ENCODE measurements at places on chromosomes 1 and 21. TPM values are rescaled to one million over a fixed set of nuclear protein-coding genes. Genes with fewer than 3 reads are reported as not detected.

- no peak overlapping the region for H3K27ac ChIP-seq
- DNase-seq, result no peak
- H3K4me1 ChIP-seq, result peaks cover 10% of the 10 kb centered on the region
- H3K36me3 ChIP-seq, result no peaks in the 10 kb centered on the region
These were observed 1.1 kb upstream of the SLC27A3 start for GRCh38 chr1:153774026-153774595.

DNA sequence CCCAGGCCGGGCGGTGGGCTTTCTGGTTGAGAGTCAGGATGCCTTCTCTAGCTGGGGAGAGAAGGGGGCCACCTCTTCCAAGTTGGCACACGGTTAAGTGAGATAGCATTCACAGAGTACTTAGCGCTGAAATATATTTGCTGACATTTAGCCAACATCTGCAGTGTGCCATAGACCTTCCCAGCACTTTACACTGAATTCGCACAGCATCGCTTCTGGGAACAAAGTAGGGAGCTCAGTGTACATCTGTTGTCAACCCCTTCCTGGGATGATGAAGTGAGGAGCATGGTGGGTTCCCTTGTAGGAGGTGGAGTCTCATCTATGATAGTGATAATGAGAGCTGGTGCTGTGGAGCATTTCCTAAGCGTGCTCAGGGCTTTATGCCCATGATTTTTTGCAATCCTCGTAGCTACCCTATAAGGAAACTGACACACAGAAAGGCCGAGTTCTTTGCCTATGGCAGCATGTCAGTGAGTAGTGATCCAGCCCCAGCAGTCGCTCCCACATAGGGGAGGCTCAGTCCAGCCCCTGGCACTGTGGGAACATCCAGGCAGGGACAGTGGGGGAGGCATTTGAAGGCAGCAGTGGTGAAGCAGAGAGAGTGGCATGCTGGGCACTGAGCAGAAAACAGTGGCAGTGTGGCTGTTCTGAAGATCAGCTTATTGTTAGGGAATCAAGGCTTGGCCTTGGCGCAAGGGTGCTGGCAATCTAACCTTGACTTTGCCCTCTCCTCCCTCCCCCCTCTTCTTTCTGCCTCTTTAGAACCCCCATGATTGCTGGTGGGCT lies 176.2 kb downstream of the PGBD5 start:
- no peaks in the 10 kb centered on the region for H3K27me3 ChIP-seq
- DNase-seq, result no peak
- H3K4me1 ChIP-seq, result peaks cover 38% of the 10 kb centered on the region
- no peaks in the 10 kb centered on the region for H3K36me3 ChIP-seq

DNA sequence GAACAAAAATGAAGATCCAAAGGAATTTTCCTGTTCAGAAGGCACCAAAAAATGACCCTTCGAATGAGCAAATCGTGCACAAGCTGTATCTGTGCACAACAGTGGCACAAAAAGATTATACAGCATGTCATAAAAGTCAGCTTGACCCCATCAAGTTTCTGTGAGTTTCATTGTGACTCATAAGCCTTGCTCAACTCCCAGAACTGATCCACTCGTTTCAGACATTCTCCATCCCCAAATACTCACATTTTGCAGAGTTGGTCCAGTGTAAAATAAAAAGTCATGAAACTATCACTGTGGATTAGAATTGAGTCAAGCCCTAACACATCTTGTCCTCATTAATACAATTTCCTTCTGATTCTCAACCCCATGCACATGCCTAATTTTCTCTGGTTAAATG lies 174.7 kb upstream of the PKN2 start:
- H3K27me3 ChIP-seq, result no peaks in the 10 kb centered on the region
- no peak for DNase-seq
- no peaks in the 10 kb centered on the region for H3K4me1 ChIP-seq
- no peak overlapping the region for H3K27ac ChIP-seq
- H3K4me3 ChIP-seq, result no peak overlapping the region

GRCh38 chr1:160705742-160706141 lies 5.9 kb downstream of the CD48 start:
- no peak overlapping the region for H3K4me3 ChIP-seq
- H3K4me1 ChIP-seq, result peaks cover 12% of the 10 kb centered on the region
- H3K36me3 ChIP-seq, result no peaks in the 10 kb centered on the region
- no peak for DNase-seq

GRCh38 chr1:82299656-82300055 lies 498.9 kb downstream of the ADGRL2 start:
- no peaks in the 10 kb centered on the region for H3K36me3 ChIP-seq
- no peak overlapping the region for H3K27ac ChIP-seq
- no peak overlapping the region for H3K4me3 ChIP-seq
- H3K4me1 ChIP-seq, result peaks cover 14% of the 10 kb centered on the region

GRCh38 chr1:202628646-202629215 lies 81.5 kb downstream of the SYT2 start:
- H3K27ac ChIP-seq, result no peak overlapping the region
- no peaks in the 10 kb centered on the region for H3K27me3 ChIP-seq
- no peak overlapping the region for H3K4me3 ChIP-seq
- H3K4me1 ChIP-seq, result no peaks in the 10 kb centered on the region
- H3K36me3 ChIP-seq, result no peaks in the 10 kb centered on the region

- H3K27ac ChIP-seq, result no peak within 1 kb of the TSS
- peak; percentile 70 for DNase-seq
- H3K36me3 ChIP-seq, result no peaks in the 10 kb centered on the region
- peaks cover 6% of the 10 kb centered on the region for H3K4me1 ChIP-seq
These were observed at the start of gene HSPB7 for GRCh38 chr1:16017461-16018303. Gene HSPB7 (minus strand): TSS chr1:16018043. CDS start chr1:16017963, 80 bp downstream.

- DNase-seq, result no peak
- no peak overlapping the region for H3K4me3 ChIP-seq
- H3K36me3 ChIP-seq, result no peaks in the 10 kb centered on the region
- H3K4me1 ChIP-seq, result peaks cover 18% of the 10 kb centered on the region
These were observed 29.0 kb downstream of the ATP2B4 start for GRCh38 chr1:203655671-203656070.

GRCh38 chr1:75996196-75996595 lies 64.0 kb upstream of the ASB17 start:
- H3K4me1 ChIP-seq, result no peaks in the 10 kb centered on the region
- H3K27me3 ChIP-seq, result no peaks in the 10 kb centered on the region
- H3K27ac ChIP-seq, result no peak overlapping the region

DNA sequence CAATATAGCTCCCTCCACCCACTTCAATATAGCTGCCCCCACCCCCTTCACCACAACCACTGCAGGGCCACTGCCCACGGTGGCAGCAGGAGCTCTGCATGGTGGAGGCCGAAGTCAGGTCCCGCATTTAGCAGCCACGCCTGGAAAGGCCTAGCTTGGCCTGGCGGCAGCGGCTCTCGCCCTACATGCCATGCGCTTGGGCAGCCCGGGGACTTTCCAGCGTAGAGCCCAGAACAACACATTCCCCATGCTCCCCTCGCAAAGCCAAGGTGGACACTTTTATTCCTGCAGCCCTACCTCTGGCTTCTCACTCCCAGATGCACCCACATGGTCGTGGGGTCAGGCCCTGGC lies 37.1 kb downstream of the LHX4 start:
- H3K27me3 ChIP-seq, result no peaks in the 10 kb centered on the region
- peaks cover 68% of the 10 kb centered on the region for H3K4me1 ChIP-seq
- DNase-seq, result no peak
- no peak overlapping the region for H3K4me3 ChIP-seq
- no peak overlapping the region for H3K27ac ChIP-seq
- H3K36me3 ChIP-seq, result no peaks in the 10 kb centered on the region

DNA sequence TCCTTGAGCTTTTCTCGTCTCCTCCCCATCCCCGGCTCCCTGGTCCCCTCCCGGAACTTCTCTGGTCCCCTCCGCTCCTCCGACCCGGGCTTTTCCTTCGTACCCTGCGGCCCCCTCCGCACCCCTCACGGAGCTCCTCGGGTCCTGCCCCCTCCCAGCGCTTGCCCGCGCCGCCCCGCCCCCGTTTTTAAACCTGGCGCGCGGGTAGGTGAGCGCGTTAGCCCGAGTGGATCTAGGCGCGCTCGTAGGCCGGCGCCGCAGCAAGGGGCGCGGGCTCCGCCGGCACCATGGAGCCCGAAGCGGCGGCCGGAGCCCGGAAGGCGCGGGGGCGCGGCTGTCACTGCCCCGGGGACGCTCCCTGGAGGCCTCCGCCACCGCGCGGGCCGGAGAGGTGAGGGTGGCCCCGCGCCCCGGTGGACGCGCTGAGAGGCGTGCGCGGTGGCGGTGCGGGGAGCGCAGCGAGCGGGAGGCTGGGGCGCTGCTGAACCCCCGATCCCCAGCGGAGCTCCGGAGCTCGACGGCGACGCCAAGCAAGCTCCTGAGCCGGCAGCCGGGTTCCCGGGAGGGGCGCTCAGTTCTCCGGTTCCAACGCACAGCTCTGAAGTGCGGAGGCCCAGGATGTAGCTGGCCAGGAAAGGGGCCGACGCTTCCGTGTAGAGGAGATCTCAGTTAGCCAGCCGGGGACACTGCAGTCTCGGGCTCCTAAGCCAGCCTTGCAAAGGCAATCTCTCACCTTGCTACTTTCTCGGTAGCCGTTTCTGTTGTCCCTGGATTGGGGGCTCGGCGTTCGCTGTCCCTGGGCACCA lies at the start of gene RIPPLY3:
TSS of gene RIPPLY3 (plus strand) at position 217 of the 806 bp plus-strand sequence. CDS start at position 288, 71 bp downstream.
- H3K4me3 ChIP-seq, result peak within 1 kb of the TSS; percentile 68
- DNase-seq, result peak; percentile 66
- H3K27me3 ChIP-seq, result peaks cover 70% of the 10 kb centered on the region
- no peak within 1 kb of the TSS for H3K27ac ChIP-seq
- no peaks in the 10 kb centered on the region for H3K36me3 ChIP-seq

DNA sequence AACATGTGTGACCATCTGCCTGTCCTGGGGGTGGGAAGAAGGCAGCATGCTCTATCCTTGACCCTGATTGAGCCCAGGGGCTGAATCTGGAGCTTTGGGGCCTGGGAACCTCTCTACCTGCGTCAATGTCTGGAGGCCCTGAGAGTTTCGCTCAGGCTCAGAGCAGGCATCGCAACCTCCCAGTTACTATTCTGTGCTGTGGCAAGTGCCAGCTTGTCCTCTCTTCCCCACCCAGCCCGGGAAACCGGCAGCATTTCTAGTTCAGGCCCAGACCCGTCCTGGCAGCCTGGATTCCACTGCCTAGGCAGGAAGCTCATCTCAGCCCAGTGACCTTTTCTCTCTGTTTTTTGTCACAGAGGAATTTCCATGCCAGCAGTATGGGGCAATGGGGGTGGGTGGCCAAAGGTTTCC lies 10.0 kb upstream of the IRF6 start:
- no peak for DNase-seq
- H3K4me3 ChIP-seq, result no peak overlapping the region
- peaks cover under 1% of the 10 kb centered on the region for H3K4me1 ChIP-seq
- H3K27ac ChIP-seq, result no peak overlapping the region
- peaks cover 22% of the 10 kb centered on the region for H3K27me3 ChIP-seq
- no peaks in the 10 kb centered on the region for H3K36me3 ChIP-seq

GRCh38 chr1:188826800-188827199 lies 1650.9 kb downstream of the BRINP3 start:
- no peak overlapping the region for H3K27ac ChIP-seq
- DNase-seq, result no peak
- no peaks in the 10 kb centered on the region for H3K36me3 ChIP-seq
- H3K4me3 ChIP-seq, result no peak overlapping the region
- no peaks in the 10 kb centered on the region for H3K27me3 ChIP-seq

- H3K27ac ChIP-seq, result no peak overlapping the region
- no peaks in the 10 kb centered on the region for H3K36me3 ChIP-seq
- peaks cover 5% of the 10 kb centered on the region for H3K4me1 ChIP-seq
- no peak overlapping the region for H3K4me3 ChIP-seq
- no peak for DNase-seq
- H3K27me3 ChIP-seq, result peaks cover 36% of the 10 kb centered on the region
These were observed 265.4 kb downstream of the FOXD2 start for GRCh38 chr1:47703156-47703825.

Gene ATAD3C
- total RNA-seq, result not detected

Gene DDR2
- 0.69 TPM for total RNA-seq

Gene LYPD8
- not detected for total RNA-seq

Gene LDLRAD2
- 1.2 TPM for total RNA-seq

Gene MCOLN3
- total RNA-seq, result 0.47 TPM

Gene KRTAP6-1
- not detected for total RNA-seq

Gene CELA2A
- not detected for total RNA-seq
